ENCODE measurements at places on chromosomes 11 and 22.

DNA sequence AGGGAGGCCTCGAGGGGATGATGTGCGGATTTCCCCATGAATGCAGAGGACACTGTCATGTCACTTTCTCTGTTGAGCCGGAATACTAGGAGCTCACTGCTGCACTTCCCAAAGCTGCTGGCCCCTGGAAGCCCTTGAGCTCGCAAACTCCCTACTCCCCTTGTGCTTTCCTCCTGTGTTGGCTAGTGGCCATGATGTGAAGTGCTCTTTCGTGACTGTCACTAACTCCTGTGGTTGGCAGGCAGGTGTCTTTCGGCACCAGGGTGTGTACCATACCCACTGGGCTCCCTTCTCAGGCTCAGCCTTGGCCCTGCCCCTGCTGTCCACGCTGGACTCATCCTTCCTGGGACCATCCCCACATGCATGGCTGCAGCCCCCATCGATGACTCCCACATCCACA is 86.2 kb downstream of the BTBD10 start:
- no peak for DNase-seq

DNA sequence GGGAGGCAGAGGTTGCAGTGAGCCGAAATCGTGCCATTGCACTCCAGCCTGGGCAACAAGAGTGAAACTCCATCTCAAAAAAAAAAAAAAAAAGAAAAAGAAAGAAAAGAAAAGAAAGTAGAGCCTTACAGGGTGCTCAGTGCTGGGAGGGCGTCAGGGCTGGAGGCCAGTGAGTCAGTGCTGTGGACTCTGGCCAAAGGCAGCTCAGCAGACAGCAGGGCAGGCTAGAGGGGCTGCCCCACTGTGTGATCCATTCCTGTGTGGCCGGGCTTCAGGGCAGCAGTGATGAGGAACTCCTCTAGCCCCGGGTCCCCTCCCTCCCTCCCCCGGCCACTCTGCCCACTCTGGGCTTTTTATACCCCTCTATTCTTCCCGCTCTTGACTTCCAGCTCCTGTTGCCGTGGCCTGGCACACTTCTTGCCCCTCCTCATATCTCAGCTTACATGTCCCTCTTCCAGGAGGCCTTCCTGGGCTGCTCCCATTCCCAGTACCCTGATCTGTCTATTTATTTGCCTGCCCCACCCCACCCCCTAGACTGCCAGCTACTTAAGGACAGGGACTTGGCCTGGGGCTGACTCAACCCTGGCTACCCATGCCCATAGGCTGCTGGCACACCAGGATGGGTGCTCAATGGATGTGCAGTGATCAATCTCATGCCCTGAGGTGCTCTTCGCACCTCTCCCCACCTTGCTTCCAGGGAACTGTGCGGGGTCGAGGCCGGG is 10.1 kb downstream of the SYT12 start:
- no peak for DNase-seq

- no peak for DNase-seq
These were observed 11.3 kb upstream of the CD5 start for GRCh38 chr11:61090982-61091372.

DNA sequence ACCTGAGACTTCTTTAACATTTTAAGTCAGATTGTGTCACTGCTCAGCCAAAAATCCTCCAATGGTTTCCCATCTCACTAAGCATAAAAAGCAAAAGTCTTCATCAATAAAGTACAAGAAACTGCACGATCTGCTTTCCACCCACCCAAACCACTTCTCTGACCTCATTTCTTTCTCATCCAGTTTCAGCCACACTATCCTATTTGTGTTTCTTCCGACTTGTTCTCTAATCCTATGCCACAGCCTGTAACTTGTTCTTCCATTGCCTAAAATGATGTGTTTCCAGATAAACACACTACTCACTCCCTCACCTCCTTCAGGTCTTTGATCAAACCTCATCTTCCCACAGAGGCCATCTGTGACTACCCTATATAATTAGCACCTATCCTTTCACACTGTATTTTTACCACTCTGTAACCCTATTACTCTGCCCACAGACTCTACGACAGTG is 28.4 kb downstream of the ARHGAP32 start:
- DNase-seq: no peak

DNA sequence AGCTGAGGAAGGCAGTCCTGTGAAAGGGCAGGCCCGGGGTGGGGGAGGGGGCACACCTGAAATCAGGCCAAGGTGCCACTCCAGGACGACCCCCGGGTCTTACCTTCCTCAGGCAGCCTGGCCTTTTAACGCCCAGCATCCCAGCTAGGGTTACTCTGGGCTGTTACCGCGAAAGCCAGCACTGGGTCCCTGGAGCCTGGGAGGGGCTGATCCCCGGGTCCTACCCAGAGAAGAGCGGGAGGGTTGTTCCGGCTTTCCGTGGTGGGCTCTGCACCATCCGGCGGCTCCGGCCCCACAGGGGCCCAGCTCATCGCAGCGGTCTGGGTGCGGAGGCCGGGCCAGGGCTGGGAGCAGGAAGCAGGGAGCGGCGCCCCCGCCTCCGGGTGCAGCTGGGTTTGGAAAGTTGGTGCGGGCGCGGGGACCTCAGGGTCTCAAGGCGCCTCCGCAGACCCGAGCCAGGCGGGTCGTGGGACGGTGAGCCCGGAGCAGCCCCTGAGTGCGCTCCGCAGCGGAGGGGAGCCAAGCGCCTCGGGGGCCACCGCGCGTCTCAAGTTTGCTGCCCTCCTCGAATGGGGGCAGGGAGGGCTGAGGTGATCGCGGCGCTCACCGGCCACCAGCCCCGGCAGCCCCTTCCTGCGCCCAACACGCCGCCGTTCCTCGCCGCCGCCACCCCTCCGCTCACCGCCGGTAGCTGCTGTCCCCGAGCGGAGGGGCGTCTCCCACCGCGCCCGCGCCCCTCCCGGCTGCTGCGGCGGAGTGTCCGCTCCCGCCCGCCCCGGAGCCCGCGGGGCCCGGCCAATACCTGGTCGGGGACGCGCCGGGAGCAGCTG is 831 bp downstream of the CHST1 start:
- DNase-seq: no peak

GRCh38 chr11:721247-721740 is 15.3 kb downstream of the EPS8L2 start:
- DNase-seq: no peak

- no peak for DNase-seq
These were observed 3.6 kb upstream of the OR8B3 start for GRCh38 chr11:124402326-124402922.

DNA sequence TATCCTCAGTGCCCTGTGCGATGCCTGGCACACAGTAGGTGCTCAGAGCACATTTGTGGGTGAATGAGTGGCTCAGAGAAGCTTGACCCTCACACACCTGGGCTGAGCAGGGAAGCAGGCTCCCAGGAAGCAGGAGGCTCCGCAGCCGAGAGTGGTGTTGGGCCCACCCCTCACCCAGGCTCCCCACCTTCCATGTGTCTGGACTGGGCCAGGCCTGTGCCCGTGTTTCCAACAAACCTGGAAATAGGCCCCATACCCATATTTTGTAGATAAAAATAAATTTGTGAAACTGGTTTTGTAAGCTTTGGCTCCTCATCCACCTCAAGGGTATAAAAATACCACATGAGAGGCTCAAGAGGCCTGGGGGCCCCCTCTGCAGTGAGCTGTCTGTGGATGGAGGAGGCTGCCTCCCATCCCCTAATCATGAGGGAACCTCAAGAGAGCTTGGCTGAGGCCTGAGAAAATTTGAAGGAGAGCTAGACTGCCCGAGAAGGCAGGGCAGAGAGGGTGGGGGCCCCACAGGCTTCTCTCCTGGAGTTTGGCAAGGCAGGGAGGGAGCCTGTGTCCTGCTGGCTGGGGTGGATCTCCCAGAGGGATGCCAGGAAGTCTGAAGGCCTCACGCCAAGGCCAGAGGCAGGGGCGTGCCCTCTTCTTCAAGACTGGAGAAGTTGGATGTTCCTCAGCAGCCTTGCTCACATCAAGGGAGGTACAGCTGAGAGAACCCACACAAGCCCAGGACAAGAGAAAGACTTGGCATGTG is 147.0 kb upstream of the NECTIN1 start:
- no peak for DNase-seq
